Psoas muscle (tissue), 8 donors: ENCODE measurements at places on chromosomes 1 and 21. TPM values are rescaled to one million over a fixed set of nuclear protein-coding genes. Genes with fewer than 3 reads are reported as not detected.

GRCh38 chr1:83776913-83777757, 221.8 kb downstream of the TTLL7 start:
- no peak for DNase-seq

PTGER3 gene
- polyA plus RNA-seq, result 0.24 TPM

DNA sequence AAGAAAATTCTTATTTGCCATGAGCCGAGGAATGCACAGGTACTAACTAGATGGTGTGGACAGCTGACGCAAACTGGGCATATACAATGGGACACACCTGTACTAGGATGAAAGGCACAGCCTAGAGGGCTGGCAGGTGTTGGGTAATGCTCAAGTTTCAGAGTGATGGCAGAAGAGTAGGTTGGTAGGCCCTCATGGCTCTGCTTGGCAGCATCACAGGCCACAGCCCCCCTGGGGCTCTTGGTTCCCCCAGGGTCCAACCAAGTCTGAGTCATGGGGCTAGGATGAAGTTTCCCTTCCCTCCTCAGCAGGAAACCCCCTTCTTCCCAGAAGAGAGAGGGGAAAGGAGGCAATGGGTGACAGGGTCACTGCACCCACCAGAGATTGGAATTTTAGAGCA, 35.2 kb downstream of the SPEN start:
- DNase-seq, result no peak

DNA sequence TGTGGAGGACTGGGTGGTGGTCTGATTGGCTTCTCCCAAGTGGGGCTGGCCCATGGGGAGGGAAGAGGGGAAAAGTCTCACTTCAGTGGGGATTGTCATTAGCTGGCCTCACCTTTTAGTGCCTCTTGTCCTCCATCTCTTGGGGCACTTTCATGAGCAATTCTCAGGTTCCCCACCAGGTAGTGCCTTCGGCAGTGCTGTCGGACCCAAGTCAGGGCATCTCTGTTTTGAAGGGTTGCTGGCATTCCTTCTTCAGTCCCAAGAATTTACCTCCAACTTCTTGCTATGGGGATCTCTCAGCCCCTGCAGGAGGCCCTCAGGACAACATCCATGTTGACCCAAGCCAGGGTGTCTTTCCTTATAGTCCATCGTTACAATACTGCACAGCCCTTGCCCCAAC, 54.7 kb upstream of the F3 start:
- DNase-seq, result no peak

DNA sequence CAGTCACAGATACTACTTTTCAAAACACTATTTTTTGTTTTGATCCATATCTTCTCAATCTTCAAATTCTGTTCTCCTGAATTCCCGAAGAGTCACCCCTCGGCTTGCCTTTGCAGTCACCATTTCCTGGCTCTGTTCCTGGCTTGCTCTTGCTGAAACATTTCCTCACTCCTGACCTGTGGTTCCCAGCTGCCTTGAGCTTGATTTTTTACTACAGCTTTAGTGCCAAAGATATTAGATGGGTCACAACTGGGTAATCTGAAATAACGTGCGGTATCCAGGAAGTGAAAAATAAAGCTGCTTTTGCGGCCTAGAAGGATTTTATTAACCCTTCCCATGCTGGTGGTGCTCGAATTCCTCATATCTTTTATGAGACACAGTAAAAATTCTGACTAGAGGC, 318.8 kb downstream of the PCP4 start:
- no peak for DNase-seq

KCNE2 gene
- polyA plus RNA-seq, result 0.95 TPM

DNA sequence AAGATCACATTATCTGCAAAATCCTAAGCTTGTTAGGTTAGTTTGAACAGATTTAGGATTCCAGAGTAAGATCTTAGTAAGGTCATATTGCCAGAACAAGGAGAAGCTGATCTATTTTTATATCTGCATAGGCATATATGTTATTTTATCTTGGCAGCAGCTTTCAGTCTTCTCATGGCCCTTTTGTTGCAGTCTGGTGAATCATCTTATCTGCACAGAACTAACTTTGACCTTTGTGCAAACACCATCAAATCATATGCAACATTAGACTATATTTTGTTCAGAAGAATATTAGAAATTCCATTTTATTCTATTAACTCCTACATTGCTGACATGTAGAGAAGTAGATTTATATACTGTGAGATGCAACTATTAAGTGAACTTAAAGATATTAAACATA, 107.3 kb downstream of the CLEC20A start:
- DNase-seq, result no peak

- peak; percentile 53 for DNase-seq
These were observed 20.6 kb downstream of the RUNX3 start for GRCh38 chr1:24909388-24909898.

DNA sequence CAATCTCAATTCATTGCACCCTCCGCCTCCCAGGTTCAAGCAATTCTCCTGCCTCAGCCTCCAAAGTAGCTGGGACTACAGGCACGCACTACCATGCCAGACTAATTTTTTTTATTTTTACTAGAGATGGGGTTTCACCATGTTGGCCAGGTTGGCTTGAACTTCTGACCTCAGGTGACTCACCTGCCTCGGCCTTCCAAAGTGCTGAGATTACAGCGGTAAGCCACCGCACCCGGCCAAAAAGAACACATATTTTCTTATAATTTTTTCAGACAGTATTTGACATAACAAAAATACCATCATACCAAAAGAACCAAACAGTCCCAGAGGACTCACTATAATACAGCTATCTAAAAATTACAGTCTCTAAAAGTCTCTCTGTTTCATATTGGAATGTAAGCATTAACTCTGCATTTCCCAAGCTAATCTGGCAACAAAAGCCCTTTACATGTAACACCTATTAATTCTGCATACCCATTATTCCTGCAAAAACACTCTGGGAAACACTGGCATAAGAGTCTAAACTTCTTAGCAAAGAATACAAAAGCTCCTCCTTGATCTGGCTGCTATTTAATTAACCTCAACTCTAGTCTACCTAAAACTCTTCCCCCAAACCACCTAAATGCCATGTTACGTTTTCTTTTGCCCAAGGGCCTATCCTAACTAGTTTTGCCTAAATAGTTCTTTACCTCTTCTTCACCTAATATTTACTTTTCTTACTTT, 26.9 kb downstream of the WDR26 start:
- no peak for DNase-seq

- no peak for DNase-seq
These were observed 50.8 kb downstream of the OLFM3 start for GRCh38 chr1:101945884-101946283.

DNA sequence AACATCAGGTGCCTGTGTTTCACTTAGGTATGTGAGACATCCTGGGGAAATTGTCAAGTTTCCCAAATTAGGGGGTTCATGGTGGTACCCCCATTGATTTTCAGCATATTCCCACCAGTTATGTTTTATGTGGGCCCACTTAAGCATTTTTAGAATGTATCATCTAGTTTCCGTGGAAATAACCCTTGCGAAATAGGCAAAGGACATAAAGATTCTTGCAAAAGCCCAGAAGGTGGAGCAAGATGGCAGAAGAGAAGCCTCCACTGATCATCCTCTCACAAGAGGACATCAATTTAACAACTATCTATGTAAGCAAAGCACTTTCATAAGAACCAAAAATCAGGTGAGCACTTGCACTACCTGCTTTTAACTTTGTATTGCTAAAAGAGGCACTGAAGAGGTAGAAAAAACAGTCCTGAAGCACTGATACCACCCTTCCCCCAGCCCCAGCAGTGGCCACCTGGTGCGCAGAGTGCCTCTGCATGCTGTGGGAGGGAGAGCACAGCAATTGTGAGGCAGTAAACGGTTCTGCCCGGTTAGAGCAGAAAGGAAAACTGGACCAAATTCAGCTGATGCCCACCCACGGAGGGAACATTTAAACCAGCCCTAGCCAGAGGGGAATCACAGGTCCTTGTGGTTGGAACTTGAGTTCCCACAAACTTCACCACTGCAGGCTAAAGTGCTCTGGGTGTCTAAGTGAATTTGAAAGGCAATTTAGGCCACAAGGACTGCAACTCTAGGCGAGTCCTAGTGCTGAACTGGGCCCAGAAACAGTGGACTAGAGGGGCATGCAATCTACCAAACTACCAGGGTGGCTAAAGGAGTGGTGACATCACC, 23.2 kb downstream of the MCOLN2 start:
- no peak for DNase-seq

HES3 gene
- not detected for polyA plus RNA-seq

DCAF6 gene
- polyA plus RNA-seq, result 369 TPM

- DNase-seq, result no peak
These were observed 59.5 kb downstream of the RHOU start for GRCh38 chr1:228794810-228795209.

HYI gene
- 12.5 TPM for polyA plus RNA-seq

SRM gene
- polyA plus RNA-seq, result 163 TPM

OR6K3 gene
- not detected for polyA plus RNA-seq

DNA sequence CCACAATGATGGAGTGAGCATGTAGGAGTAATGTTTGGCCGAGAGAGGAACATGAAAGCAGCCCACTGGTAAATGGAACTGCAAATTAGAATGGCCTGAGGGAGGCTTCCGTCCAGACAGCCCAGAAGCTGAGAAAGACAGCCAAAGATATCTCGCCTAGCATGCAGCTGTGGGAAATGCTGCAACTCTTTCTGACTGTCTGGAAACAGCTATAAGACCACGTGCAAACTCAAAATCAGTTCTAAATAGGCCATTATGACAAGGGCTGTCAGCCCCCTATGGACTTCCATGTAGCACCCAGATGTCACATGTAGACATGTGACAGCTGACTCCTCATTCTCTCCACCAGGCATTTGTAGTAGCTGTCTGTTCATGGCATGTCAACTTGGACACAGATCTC, 62.9 kb upstream of the ATP1A1 start:
- DNase-seq, result no peak

DNA sequence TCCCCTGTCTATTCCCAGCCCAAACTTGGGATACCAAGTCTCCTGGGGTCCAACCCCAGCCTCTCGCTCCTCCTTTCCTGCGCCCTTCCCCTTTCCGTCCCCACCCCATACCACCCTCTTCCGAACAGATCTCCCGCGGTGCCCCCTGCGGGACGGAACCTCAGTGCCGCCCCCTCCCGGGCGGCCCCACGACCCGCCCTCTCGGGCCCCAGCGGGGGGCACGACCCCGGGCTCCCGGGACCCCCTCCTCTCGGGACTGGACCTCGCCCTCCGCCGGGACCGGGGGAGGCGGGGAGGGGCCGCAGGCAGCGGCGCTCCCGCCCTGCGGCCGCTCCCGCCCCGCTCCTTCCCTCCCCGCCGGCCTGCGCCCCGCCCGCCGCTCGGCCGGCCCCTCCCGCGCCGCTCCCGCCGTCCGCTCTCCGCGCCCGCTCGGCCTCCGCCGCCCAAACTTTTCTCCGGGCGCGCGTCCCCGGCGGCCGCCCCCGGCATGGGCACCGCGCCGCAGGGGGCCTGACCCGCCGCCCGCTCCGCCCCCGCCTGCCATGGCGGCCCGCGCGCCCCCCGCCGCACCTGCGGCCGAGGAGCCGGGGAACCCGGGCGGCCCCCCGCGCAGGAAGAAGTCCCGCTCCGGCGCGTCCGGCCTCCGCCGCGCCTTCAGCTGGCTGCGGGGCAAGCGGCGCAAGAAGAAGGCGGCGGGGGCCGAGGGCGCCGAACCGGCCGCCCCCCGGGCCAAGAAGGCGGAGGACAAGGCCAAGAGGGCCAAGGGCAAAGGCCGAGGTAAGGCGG, 39.0 kb upstream of the SYNC start:
- no peak for DNase-seq

DNA sequence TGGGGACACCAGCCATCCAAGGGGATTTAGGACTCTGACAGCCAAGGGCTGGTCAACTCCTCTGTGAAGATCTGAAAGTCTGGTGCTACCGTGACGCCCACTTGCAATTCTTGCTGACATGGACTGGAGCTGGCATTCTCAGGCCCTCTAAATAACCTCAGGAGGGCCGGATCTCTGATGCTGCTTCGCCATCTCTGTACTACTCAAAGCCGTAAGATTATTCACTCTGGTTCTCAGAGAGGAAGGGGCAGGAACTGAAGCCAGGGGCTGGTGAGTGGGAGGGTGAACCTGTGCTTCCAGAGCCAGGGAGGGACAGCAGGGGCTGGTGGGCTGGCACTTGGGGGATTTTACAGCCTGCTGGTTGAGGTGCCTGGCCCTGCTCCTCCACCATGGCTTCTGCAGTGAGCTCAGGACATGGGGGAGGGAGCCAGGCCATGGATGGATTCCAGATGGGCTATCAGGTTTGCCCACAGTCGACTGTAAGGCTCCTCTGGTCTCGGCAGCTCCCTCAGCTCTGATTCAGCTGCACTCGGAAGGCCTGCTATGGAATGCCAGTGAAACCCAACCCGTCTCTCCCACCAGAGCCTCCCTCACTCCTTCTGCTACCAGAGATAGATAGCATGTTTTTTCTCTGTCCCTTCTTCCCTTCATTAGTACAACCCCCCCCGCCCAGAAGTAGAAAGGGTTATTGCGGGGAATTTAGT, 84.5 kb downstream of the PLXNA2 start:
- peak; percentile 91 for DNase-seq

DNA sequence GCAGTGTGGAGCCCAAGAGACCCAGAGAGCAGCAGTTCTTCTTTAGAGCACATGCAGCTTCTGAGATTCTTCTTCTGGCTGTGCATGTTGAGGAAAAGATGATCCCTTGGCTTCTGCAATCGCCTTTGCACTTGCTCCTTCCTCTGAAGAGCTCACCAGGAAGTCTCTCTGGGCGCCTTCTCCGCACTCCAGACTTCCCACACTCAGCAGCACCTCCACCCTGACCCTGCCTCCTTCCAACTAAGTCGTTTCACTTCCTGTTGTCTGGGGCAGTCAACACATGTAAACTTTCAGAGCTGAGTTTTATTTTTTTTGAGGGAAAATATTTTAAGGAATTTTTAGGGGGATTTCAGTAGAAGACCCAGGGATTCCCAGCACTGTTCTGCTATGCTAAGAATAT, 73.4 kb upstream of the F3 start:
- no peak for DNase-seq

NMNAT2 gene
- polyA plus RNA-seq, result 0.38 TPM

TCP10L gene
- polyA plus RNA-seq, result 0.27 TPM

GRCh38 chr1:77484334-77484733, 198.1 kb downstream of the ZZZ3 start:
- no peak for DNase-seq

GRCh38 chr1:24528744-24529143, 26.1 kb downstream of the RCAN3 start:
- no peak for DNase-seq

GRCh38 chr1:101112051-101112780, 86.6 kb upstream of the DPH5 start:
- peak; percentile 64 for DNase-seq

GRCh38 chr1:232292239-232292638, 337.7 kb downstream of the SIPA1L2 start:
- DNase-seq, result no peak

- DNase-seq, result no peak
These were observed 134.2 kb downstream of the LMO4 start for GRCh38 chr1:87462894-87463293.

IL10 gene
- 0.82 TPM for polyA plus RNA-seq

NUP210L gene
- polyA plus RNA-seq, result not detected

- no peak for DNase-seq
These were observed 8.5 kb downstream of the DIO1 start for GRCh38 chr1:53902235-53903138.

CAMK1G gene
- 0.04 TPM for polyA plus RNA-seq

DNA sequence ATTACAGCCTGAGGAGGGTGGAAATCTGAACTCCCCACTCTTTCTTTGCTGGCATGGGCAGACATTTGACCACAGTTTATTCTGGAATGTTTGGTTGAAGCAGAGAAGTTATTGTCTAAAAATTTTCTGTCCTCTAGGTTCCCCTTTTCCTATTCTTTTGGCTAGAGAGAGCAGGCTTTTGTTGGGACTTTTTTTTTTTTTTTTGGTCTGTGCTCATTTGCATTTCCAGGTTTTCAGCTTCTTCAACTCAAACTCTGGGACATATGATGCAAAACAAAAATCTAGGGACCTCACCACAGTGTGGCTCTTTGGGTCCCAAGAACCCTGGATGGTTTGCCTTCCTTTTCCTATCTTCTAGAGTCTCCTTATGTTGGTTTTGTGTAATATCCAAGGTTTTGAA, 10.9 kb upstream of the ABCG1 start:
- DNase-seq, result no peak
